Substantia nigra (tissue), 51 donors: ENCODE measurements at places on chromosomes 3 and 15.

DNA sequence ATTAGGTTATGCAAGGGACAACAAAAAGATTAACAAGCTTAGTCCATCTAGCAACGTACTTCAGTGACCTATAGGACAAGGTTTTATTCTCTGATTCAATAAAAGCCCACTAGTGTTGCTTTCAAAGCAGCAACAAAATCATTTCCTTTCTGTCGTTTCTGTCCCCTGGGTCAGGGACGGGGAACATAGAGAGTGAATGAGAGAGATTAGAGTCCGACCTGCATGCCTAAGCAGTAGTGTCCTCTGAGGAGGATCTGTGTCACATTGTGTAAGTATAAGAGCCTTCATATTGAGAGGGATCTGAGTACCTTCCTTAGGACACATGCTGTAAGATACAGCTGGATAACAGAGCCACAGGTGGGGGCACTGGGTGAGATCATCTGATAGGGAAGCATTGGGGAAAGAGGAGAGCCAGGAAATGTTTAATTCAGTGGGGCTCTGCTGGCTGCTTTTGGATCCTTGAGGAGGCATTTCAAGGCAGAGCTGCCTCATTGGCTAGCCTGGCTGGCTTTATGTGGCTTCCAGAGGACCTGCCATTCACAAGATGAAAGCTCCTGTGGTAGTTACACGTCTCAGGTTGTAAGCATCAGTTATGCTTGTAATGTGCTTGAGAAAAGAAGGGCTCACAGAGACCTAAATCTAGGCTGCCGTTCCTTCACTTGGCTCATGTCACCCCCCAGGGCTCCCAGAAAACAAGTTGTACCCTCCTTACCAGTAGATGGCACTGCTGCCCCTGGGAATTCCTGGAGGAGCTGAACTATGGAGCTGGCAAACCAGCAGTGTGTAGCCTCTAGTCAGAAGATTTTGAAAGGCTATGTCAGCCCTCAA, 2.7 kb downstream of the TMEM108 start:
- peak; percentile 50 for DNase-seq

DNA sequence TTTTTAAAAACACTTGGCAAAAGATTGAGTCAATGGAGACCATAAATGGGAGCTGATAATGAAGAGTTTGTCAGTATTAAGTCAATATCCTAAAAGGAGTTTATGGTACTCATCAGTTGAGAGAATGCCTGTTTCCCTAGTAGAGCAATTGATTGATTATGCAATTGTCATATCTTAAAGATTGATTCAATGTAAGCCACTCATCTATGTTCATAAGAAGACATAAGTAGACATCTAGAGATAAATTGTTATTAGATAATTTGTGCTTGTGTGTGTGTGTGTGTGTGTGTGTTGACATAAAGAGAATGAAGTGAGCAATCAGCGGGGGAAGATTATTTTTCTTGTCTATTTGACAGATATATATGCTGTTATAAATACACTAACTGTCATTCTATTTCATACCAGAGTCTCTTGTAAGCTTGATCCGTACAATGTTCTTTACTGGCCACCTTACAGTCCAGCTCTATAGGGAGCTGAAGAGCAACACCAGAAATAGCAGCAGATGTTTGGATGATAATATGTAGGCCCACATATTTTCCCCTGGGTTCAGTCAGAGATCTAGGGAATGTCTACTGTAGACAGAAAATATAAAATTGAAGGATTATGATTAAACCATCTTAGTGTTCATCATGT, 848.6 kb upstream of the EPHA6 start:
- no peak for DNase-seq

- no peak for DNase-seq
These were observed 25.8 kb downstream of the EFCAB12 start for GRCh38 chr3:129402616-129403015.

- DNase-seq: no peak
These were observed 46.7 kb downstream of the SLC9C1 start for GRCh38 chr3:112247350-112247749.

GRCh38 chr3:45995236-45996192, at the start of gene FYCO1:
Gene FYCO1, minus strand, starts transcription at chr3:45995824. Its CDS starts 10,914 bp downstream, at chr3:45984910.
- DNase-seq: peak; percentile 62

DNA sequence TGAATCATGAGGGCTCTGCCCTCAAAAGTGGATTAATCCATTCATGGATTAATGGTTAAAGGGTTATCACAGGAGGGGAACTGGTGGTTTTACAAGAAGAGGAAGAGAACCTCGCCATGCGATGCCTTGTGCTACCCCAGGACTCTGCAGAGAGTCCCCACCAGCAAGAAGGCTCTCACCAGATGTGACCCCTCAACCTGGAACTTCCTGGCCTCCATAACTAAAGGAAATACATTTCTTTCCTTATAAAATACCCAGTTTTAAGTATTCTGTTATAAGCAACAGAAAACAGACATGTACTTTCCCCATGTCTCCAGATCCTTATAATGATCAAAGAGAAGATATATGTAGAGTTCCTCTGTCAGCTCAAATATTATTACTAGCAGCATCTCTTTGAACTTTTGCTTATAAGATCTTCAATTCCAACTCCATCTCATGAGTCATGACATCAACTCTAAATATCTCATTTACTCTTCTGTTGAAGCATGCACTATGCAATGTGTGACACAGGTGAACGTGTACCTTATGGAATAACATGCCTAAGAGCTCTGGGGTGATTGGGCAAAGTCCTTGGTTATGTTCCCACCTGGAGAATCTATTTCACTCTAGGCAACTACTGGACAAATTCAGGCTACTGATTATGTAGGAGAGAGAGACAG, 37.5 kb upstream of the ZBTB38 start:
- no peak for DNase-seq

DNA sequence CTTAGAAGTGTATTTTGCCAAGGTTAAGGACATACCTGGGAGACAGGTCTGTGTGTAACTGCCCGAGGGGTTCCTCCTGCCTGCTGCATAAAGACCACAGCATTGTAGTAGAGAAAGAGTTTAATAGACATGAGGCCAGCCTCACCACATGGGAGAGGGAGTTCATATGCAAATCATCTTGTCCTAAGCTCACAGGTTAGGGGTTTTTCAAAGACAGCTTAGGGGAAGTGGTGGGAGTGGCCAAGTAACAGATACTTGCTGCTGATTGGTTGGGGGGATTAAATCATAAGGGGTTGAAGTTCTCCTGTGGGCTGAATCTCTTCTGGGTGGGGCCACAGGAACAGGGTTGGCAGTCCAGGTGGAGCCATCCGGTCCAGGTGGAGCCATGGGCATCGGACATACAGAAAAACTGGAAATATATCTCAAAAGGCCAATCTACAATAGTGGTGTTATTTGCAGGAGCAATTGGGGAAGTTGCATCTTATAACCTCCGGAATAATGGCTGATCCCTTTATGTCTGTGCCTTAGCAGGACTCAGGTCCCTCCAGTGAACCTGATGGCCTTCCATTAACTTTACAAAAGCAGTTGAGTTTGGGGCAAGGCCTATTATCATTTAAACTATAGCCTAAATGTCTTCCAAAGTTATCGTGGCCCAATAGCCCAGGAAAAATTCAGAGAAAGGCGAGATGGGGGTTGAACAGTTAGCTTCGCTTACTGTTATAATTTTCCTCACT, 86.0 kb upstream of the MFGE8 start:
- DNase-seq: no peak
